ENCODE measurements at places on chromosomes 2 and 18. TPM values are rescaled to one million over a fixed set of nuclear protein-coding genes. Genes with fewer than 3 reads are reported as not detected.
A peak's percentile ranks its signal among the peaks of the same experiment; 100 is the strongest.

GRCh38 chr18:12659904-12660605, 2.1 kb upstream of the SPIRE1 start:
- no peak for DNase-seq

GRCh38 chr2:98219152-98219551, 127.1 kb upstream of the CNGA3 start:
- DNase-seq: no peak

GRCh38 chr2:85287721-85288120, 40.1 kb downstream of the TGOLN2 start:
- DNase-seq: no peak

DNA sequence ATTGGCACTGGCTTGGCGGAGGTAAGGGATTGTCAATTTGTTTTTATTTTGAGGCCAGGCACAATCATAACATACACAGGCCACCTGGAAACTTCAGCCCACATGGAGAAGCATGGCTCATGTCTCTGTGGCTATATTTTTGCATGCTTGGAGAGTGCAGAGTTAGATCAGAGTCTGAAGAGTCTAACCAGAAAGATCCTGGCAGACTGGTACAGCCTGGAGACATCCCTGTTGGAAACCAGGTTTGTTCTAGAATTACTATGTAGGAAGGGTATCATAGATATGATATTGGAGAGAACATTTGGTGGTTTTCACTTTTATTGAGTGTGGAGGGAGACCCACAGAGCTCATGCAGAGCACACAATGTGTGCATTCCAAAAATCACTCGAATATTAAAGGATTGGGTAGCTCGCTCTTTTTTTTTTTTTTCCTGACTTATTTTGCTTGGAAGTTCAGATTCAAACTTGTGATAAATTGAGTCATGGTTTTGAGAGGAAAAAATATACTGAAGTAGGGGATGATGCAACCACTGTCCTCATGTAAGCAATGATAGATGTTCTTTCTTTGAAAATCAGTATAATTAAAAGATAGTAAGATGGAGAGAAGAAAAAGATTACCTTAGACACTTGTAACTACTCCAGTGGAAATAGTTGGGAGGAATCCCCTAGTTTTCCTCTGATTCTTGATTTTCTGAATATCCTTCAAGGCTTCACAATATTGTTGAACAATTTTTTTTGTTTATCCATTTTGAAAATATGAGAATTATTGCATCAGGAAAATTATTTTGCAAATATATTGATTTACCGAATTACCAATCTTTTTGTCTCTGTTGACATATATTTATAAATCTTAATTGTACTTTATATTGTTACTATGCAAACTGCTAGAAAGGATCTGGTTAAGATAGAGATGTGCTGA, 185.7 kb upstream of the ZEB2 start:
- no peak for DNase-seq

DNA sequence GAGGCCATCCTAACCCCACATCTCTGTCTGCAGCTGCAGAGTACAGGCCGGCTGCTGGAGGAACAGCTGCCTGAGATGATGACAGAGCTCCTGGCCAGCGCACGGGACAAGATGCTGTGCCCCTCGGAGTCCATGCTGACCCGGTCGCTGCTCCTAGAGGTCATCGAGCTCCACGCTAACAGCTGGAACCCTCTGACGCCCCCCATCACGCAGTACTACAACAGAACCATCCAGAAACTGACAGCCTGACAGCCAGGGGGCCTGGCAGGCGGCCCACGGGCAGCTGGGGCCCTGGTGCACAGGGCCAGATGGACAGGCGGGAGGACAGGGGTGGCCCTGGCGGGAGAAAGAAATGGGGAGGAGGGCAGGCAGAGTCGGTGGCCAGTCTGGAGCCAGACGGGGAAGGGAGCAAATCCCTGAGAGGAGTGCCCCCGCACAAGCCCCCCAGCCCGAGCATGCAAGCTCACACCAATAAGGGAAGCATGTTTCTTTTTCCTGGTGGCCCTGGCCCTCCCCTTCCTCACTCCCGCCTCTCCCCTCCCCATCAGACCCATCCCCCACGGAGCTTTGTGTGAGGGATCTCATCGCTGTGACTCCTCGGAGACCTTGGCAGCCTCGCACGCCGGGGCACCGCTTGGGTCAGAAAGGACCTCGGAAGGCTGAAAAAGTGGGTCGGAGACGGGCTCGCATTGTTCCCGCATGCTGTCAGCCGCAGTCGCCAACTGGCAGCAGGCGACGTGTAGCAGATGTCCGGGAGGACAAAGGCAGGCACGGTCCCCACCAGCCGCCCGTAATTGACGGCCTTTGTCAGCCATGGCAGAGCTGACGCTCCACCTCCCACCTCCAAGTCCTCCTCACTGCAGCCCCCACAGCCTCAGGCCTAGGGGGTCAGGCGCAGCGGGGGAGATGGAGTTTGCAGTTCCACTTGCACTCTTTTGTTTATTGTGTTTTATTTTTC, 91.2 kb downstream of the SMAD7 start:
- DNase-seq: no peak

DNA sequence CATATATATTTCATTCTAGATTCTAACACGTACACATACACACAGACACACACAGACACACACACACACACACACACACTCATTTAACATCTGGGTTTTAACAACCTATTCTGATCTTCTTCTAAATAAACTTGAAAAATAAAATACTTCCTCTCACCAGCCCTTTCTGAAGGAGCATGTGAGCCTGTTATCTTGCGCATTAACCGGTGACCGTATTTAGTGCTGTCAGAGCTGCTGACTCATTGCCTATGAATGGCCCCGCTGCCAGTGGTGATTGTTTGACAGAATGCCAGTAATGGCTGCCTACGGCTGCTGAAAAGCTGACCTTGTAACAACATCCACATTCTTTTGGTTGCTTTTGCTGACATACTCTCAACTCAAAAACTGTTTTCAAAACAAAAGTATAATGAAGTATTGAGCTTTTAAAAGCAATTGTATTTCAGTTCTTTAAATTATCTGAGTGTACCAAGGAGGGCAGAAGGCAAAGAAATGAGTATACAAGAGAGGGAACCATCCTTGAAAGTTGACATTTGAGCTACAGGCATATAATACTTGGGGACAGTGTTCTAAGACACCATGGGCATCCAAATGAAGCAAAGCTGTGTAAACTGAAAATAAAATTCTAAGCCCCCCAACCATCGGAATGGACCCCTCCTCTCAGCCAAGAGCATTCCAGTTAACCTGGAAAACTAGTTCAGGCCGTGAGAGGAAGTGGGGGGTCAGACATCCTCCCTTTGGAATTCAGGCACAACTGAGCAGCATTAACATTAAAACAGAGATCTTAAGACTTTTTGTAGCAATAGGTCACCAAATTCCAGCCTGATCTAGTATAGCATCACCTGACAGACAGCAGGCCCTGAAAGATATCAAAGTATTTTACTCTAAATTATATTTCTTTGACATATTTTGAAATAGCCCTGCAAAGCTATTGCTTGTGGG, 50.2 kb upstream of the DTNA start:
- peak; percentile 74 for DNase-seq

- peak; percentile 14 for DNase-seq
Observed at GRCh38 chr18:74516271-74517235, 17.7 kb upstream of the CNDP1 start.

- no peak for DNase-seq
Observed at GRCh38 chr2:9236045-9236344, 29.4 kb downstream of the ASAP2 start.

GRCh38 chr2:182585001-182585400, 131.1 kb upstream of the DNAJC10 start:
- DNase-seq: no peak

- DNase-seq: no peak
Observed at GRCh38 chr18:48640566-48641270, 101.9 kb downstream of the CTIF start.

DNA sequence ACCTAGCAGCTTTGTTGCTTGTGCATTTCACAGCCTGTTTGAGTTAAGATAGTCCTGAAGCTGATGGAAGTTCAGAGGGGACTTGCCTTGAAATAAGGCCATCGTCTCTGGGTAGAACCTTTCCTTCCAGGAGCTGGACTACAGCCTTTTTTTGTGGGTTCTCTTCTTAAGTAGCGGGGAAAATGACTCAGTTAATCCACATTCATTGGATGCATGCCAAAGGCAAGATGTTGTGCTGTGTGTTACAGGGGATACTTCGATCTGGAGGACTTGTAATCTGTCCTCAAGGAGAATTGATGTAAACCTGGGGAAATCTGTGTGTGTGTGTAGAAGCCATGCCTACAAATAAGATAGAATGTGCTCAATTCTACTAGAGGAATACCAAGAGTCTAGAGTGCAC, 46.8 kb downstream of the RPIA start:
- no peak for DNase-seq

DNA sequence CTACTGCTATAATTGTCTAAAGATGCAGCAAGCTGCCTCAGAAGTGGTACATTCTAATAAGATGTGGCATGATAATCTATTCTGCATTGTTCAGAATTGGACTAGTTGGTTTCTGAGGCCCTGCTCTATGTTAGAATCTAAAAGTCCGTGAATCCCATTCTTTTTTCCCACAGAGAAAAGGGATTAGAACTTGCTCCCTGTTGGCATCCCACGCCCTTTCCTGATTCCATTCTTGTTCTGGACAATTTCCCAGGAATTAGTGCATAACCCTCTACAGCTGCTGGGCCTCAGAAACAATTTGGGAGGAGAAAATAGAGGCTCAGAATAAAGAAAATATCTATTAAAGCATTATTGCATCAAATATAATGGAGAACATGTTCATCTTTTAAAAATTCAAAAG, 282.7 kb downstream of the NRXN1 start:
- DNase-seq: no peak

DNA sequence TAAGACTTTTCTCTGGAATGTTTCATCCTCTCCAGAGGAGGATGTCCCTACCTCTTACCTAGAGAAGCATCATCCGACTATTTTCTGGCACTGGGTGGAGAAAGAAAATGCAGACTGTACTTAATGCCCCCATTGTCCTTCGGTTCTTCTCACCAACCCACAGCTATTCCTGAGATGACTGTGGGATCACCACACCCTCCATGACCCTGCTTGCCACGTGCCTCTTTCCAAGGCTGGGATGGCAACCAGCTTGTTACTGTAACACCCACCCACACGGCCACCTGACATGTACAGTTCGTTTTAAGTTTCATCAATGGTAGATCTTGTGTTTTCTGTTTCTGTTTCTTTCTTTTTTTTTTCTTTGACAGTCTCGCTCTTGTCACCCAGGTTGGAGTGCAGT, 365.2 kb downstream of the FBXO15 start:
- no peak for DNase-seq

GRCh38 chr18:78969574-78970315, 9.9 kb upstream of the SALL3 start:
- no peak for DNase-seq

- DNase-seq: no peak
Observed at GRCh38 chr2:12547566-12548170, 169.1 kb upstream of the TRIB2 start.

- no peak for DNase-seq
Observed at GRCh38 chr2:32614084-32614483, 13.8 kb upstream of the TTC27 start.

GRCh38 chr2:35463805-35464596, 891.6 kb upstream of the CRIM1 start:
- no peak for DNase-seq

- DNase-seq: peak; percentile 45
Observed at GRCh38 chr2:201219328-201220096, 36.6 kb downstream of the CASP10 start.

DNA sequence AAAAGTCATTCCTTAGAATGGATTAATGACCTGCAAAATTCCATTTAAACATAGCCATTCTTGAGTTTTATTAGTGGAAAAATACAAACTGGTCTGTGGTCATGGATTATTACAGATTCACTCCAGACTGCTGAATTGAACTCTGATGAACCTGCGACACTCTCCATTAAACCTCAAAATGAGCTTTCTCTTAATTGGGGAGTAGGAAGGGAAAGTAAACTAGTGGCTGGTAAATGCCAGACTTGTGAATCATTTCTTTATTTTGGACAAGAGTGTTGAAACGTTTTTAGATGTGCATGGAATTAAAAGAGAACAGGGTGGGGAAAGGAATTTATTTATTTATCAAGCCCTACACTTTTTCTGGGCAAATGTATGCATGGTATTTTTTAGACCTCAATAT, 321.2 kb upstream of the FANCL start:
- no peak for DNase-seq

GRCh38 chr2:28583899-28584553, 88.2 kb downstream of the PLB1 start:
- peak; percentile 64 for DNase-seq

- peak; percentile 54 for DNase-seq
Observed at GRCh38 chr2:218370410-218371063, 11.5 kb upstream of the SLC11A1 start.

- DNase-seq: no peak
Observed at GRCh38 chr18:78169174-78169864, 810.3 kb upstream of the SALL3 start.

DNA sequence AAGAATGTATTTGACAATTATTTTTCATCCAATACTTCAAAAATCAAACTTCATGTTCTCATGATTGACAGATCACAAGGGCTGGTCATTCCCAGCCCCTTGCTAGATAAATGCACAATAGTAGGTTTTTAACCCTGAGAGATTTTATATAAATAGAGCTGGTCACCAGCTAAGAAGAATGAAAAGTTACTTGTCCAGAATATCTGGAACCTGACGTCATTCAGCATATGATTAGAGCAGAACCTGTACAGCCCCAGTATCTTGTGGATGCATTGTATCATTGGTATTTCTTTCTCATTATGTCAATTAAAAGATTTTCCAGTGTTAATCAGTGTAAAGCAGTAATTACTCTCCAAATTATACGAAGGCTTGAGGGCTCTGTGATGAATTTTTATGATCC, 202.8 kb upstream of the RND3 start:
- DNase-seq: no peak

The REV1 gene
- total RNA-seq: 44.0 TPM

The DSC3 gene
- 0.22 TPM for total RNA-seq

The UGT1A3 gene
- 3.0 TPM for total RNA-seq

Data from left colon (tissue), 2 donors.